Choroid plexus epithelial cell (primary cell): ENCODE measurements at places on chromosomes 6 and 20.

DNA sequence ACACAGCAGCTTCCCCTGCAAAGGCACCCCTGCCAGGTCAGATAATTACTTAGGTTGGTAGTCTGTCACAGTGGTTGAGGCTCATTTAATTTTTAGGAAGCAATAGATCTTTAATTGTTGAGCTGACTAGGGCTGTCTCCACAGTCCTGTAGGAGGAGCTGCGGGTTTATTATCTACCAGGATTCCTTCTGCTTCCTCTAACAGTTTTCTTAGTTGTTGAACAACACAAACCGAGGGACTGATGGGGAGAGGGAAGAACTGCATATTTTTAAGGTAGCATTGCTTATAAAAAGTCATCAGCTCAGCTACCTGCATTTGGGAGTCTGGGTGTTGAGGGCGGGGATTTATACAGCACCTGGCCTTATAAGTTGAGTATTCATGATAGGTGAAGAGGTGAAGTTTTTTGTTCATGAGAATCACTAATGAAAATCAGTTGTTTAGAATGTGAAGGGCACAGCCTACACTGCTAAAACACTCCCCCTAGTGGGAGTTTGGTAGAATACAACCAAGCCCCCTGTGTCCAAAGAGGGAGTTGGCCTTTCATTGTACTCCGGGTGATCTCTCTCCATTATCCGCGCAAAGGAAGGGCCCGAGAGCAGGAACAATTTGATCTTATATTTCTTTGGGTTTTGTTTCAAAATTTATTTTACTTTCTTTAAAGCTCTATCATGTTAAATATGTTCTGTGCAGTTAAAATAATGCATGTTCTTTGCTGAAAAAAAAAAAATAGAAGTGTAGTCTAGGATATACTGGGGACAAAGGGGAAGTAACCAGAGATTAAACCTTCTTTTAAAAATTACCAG lies 69.6 kb downstream of the SSR1 start:
- peak; percentile 76 for DNase-seq

DNA sequence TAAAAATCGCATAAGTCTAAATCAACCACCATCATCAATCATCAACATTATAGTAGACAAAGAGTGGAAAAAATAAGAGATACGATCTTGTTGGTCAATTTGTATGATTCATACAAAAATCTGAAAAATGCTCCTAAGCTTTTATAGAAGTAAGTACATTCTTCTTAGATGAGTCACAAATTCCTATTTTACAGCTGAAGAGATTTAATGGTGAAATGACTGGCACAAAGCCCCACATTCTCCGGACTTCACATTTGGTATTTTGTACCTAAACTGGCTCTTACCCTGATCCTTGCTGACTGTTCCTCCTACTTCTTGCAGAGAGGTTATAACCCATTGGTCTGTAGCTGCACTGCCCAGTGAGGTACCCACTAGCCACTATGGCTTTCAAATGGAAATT lies 29.9 kb upstream of the PREP start:
- peak; percentile 87 for DNase-seq

- DNase-seq, result no peak
Measured at GRCh38 chr6:54284161-54284860, 23.9 kb upstream of the TINAG start.

- DNase-seq, result no peak
Measured at GRCh38 chr6:93376026-93376540, 43.3 kb downstream of the EPHA7 start.

- DNase-seq, result no peak
Measured at GRCh38 chr20:60749804-60750602, 502.1 kb upstream of the CDH4 start.

DNA sequence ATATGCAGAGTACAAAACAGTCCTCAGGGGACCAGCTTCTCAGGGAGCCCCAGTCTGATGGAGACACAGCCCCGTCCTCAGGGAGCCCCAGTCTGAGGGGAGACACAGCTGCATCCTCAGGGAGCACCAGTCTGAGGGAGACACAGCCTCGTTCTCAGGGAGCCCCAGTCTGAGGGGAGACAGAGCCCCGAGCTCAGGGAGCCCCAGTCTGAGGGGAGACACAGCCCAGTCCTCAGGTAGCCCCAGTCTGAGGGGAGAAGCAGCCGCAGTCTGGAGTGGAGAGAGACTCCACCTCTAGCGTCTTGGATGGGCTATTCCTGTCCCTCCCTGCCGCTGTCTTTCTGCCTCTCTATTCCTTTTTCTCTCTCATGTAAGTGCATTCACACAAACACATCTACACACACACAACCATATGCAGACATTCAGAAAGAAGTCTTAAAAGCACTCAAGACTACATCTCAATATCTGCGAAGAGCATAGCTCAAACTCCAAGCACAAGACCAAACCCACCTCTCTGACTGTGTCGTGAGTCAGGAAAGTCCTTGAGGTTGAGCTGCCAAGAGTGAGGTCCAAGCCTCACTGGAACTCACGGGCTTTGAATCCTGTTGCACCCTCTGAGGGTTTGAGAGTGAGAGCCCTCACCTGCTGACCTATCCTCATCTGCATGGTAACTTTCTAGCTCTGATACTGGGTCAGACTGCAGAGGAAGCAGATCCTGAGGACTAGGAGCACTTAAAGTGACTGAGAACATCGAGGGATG lies 53.1 kb upstream of the SAYSD1 start:
- DNase-seq, result no peak

DNA sequence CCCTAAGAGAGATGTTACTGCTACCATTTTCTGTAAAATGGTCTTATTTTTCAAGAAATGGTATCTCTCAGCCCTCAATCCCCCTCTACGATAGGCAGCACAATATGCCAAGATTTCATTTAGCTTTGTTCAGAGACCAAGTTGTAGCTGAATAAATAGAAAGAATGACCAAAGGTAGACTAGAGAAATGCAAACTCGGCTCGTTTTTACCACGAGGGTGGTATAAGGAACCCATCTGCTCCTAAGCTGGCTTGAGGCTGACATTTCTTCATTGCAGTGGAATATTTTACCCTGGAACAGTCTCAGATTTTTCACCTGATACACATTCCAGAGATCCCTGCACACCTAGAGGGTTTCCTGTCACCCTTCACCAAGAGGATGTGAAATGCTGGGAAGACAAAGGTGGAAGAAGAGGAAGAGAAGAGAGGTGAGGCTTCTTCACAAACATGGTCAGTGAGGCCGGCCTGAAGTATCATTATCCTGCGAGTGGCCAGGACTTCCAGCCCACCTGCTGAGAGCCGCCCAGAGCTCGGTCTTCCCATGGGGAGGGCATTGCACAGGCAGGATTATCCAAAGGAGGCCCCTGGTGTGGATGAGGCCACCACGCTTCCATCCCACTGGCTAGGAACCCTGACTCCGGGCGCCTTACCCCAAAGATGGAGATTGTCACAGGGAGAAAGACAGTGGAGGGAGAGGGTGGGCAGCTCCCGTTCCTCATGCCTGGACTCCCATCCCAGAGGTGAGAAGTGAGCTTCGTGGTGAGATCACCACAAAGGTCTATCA lies 57.1 kb upstream of the AFDN start:
- DNase-seq, result no peak
